ENCODE measurements at places on chromosomes 1 and 21. TPM values are rescaled to one million over a fixed set of nuclear protein-coding genes. Genes with fewer than 3 reads are reported as not detected.
A peak's percentile ranks its signal among the peaks of the same experiment; 100 is the strongest.

DNA sequence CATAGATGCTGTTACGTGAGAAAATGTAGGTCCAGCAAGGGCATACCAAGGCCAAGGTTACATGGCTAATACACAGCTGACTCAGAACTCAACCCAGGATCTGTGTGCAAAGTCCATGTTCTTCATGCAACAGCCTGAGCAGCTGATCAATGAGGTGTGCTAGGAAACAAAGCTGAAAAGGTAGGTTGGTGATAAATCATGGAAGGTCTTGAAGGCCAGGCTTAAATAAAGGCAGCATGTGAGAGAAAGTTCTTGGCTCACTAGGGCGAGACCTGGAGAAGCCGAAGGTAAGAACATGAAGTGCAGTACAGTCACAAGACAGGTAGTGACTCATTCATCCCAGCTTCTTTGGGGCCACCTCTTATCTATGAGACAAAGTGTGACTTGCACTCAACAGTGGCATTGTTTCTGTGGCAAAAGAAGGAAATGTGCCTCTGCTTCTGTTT lies 33.4 kb downstream of the TLR5 start:
- no peak for DNase-seq

DNA sequence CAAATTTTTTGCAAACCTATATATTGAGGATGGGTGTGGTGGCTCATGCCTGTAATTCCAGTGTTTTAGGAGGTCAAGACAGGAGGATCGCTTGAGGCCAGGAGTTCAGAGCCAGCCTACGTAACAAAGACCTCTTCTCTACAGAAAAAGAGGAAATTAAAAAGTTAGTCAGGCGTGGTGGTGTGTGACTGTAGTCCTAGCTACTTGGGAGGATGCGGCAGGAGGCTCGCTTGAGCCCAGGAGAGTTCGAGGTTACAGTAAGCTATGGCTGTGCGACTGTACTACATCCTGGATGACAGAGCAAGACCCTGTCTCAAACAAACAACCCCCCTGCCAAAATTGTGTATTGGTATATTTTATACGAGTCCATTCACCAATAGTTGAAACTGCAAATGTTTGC lies 589.7 kb downstream of the DPYD start:
- DNase-seq = no peak

GRCh38 chr1:200659269-200659668 lies 10.4 kb downstream of the DDX59 start:
- no peak for DNase-seq

- DNase-seq = peak; percentile 47
These were observed 16.3 kb downstream of the TAL1 start for GRCh38 chr1:47215713-47216112.

- DNase-seq = no peak
These were observed 2.2 kb upstream of the DNAJC28 start for GRCh38 chr21:33493756-33494155.

DNA sequence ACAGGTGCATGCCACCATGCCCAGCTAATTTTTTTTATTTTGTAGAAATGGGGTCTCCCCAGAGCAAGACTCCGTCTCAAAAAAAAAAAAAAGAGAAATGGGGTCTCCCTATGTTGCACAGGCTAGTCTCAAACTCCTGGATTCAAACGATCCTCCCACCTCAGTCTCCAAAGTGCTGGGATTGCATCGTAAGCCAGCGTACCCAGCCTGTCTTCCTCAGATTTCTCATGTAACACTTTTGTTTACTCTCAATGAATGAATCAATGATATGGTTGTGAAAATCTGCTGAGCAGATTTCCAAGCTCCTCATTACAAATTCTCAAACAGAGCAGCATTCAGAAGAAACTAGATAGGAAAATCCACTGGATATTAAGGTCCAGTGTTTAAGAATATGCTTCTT lies 6.6 kb downstream of the CMPK1 start:
- no peak for DNase-seq

DNA sequence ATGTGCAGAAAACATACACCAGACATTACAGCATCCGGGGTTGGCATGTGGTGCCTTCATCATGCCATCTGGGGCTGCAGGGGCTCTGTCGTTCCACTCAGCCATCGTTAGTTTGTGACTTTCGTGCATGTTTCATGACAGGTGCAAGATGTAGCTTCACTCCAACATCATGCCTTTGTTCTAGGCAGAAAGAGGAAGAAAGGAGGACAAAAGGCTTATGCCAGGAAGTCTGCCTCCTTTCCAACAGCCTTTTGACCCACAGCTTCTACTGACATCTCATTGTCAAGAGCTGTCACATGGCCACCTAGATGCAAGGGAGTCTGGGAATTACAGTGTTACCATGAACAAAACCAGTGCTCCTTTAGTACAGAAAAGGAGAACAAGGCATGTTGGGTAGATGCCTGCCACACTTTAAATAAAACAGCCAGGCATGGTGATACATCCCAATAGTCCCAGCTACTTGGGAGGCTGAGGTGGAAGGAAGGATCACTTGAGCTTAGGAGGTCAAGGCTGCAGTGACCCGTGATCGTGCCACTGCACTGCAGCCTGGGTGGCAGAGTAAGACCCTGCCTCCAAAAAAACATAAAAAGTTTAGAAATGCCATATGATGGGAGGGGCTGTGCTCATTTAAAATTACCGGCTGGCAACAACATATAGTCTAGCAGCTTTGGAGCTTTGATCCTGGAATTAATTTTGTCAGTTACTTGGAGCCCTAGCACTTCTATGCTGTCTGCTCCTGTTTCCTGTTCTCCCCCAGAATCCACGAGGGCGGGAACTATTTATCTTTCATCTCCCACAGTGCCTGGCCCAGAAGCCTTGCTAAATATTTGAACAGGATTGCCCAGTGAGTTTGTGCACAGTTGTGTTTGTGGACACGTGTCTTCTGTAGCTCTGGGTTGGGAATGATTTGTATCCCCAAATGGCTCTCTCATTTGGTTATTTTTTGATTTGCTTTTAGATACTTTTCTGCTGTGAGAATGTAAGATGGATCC lies 7.4 kb downstream of the DOP1B start:
- DNase-seq = no peak

DNA sequence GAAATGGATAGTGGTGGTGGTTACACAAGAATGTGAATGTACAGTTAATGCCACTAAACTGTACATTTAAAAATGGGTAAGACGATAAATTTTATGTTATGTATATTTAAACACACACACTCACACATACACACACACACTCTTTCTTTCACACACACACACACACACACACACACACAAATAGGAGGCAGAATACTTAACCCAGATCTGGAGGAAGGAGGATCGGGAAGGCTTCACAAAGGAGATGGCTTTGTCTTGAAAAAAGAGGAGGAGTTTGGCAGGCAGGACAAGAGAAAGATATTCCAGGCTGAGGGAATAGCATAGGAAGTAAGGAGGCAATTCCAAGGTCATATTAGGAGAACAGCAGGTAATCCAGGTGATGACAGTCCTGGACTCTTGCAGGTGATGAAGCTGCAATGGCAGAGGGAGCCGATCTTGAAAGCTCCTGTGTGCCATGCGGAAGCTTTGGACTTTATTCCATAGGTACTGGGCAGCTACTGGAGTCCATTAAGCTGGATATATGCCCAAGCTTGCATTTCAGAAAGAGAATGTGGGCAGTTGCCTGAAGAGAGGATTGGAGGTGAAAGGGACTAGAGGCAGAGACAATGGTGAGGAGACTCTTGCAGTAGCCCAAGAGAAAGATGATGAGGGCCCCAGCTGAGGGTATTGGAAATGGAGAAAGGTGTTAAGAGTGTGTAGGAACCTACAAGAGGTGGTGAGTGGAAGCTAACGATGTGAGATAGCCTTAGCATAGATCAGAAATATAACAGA lies 15.4 kb upstream of the LYST start:
- no peak for DNase-seq

- DNase-seq = no peak
These were observed 1.2 kb upstream of the FHAD1 start for GRCh38 chr1:15245593-15246360.

- no peak for DNase-seq
These were observed 16.1 kb downstream of the IL6R start for GRCh38 chr1:154420961-154421924.

GRCh38 chr1:153428791-153429190 lies 12.5 kb downstream of the S100A7A start:
- DNase-seq = no peak

Gene CRYAA
- 0.84 TPM for total RNA-seq

Gene AADACL4
- not detected for total RNA-seq

Gene RLF
- total RNA-seq = 10.2 TPM

Gene LMX1A
- 0.17 TPM for total RNA-seq

Gene KLF17
- total RNA-seq = not detected

Gene IRF6
- total RNA-seq = 0.51 TPM

Gene BRDT
- total RNA-seq = not detected

Gene SYT6
- 0.17 TPM for total RNA-seq

Gene RBBP5
- total RNA-seq = 12.0 TPM
